ENCODE measurements at places on chromosomes 4 and X.

GRCh38 chrX:76971393-76972376, 475.5 kb upstream of the FGF16 start:
- DNase-seq = no peak

GRCh38 chrX:46317163-46317562, 228.1 kb downstream of the ZNF674 start:
- DNase-seq = peak; percentile 81

- DNase-seq = no peak
Observed at GRCh38 chrX:155108427-155108826, 37.1 kb downstream of the BRCC3 start.

DNA sequence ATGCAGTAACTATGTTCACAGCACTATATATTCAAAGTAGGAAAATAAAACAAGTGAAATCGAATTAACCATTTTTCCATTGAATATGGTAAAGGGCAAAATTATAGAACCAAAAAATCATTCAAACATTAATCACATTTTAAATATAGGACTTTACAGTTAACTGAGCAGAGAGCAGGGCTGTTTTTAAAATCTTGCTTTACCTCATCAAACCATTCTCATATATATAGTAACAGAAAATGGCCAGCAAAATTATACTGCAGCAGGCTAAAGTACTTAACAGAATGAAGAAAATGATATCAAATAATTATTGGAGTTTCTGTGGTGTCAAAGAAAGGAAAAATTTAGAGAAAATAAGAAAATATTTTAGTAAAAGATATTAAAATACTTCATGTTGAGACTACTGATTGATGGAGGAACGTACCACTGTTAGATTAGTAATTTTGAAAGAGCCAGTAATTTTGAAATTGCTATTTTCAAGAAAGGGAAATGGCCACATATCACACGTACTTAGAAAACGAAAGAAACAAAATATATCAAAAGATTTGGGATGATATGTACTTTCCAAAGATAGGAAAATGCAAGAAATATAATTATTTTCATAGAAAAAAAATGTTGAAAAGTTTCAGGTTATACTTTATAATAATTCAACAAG, 813.7 kb downstream of the DMD start:
- DNase-seq = no peak

DNA sequence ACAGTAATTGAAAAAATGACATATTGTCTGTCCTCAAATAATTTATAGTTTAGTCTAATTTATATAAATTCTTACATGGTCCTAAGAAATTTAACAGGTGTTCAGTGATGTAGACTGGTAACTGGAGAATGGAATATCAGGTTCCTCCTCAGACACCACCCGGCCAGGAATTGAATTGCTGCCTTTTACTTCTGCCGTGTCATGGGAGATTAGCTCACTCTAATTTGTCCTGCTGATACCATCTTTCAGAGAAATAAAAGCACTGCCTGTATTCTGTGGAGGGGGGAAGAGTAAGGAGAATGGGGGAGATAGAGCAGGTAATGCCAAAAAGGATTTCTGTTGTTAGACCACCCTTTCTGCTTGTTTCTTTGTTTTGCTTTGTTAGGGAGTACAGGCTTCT, 125.2 kb upstream of the KLHL4 start:
- DNase-seq = no peak

DNA sequence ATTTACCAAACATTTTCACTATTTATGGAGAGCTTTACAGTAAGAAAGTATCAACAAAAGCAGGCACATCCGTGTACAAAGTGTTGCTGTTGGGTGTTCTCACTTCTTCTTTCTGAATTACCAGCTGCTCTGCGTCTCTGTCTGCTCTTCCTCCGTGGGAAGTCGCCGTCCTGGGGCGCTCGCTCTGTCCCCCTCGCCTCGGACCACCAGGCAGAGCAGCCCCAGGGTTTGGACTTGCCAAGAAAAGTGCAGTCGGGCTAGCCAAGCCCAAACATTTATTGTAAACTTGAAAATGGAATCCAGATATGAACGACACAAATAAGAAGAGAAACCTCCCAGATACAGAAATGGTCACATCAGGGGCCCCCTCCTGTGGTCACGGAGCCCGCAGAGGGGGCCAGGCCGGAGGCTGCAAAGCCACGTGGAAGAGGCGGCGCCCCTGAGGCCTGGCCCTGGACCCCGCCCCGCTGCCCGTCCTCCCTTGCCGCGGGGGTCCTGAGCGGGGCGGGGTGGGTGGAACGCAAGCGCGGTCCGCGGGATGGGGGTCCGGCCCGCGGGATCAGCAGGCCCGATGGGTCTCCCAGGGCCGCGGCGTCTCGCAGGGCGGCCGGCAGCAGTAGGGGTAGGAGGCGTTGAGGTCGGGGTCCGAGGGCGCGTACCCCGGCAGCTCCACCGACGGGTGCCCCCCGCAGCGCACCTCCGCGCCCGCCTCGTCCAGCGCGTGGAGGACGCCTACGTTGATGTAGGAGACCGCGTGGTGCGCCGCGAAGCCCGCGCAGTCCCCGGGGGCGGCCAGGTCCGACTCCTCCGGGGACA, 1.5 kb downstream of the TMEM271 start:
- DNase-seq = no peak

DNA sequence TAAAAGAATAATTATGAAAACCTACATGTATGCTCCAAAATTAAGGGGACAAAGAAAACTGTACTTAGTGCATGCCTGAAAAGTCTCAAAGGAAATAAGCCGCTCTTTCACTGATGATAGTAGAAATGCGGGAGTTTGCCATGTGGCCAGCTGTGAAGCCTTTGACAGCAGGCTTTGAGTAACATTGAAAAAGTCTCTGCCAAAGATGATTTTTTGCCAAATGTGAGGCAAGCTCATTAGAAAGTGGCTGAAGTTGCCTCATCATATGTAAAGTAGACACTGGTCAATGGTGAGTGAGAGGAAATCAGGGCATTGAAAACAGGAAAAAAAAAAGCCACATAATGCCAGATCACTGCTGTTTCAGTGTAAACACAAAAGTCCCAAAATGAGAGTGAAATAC, 2360.1 kb downstream of the PCDH7 start:
- no peak for DNase-seq

GRCh38 chrX:129145385-129145784, 377.9 kb downstream of the SMARCA1 start:
- no peak for DNase-seq

DNA sequence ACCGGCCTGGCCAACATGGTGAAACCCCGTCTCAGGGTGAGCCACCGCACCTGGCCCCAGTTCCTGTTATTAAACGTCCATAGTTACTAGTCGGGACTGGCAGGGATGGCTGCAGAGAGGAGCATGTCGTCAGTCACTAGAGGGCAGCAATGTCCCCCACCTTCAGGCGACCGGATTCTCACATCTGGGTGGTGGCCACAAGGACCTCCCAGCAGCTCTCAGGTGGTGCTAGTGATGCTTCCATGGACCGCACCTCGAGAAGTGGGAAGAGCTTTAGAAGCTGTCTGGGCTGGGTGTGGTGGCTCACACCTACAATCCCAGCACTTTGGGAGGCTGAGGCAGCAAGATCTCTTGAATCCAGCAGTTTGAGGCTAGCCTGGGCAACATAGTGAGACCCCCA, 13.3 kb upstream of the IL3RA start:
- DNase-seq = peak; percentile 65

DNA sequence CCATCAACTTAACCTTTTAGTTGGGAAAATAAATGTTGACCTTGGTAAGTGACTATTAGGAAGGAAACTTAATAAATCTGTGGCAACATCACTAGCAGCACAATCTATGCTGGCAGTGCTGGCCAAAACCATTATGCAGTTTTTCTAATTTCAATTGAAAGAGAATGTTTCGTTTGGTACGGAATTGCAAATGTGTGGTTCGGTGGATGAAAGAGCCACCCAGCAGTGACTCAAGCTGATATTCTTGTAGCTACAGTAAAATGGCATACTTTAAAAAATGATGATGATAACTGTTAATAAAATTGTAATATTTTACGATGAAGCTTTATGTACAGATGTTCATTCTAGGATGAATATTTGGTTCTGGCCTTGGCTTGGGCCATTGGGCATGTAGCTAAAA, 40.7 kb upstream of the AP1S2 start:
- DNase-seq = no peak

DNA sequence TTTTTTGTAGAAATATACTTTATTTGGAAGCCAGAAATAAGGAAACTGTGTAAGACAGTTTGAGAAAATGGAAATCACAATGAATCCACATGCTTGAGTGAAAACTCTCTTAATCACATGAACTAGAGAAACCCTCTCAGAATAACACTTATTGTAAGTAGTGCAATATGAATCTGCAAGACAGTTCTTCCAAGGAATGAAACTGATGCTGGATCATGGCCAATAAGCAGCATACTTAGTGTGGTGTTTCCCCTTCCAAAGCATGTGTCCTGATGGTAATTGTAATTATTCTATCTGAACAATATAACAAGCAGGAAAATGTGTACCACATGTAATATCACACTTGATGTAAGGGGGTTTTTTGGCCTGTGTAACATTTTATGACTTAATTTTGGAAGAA, 1870.5 kb upstream of the TENM3 start:
- DNase-seq = no peak

GRCh38 chrX:110241816-110242215, 76.1 kb downstream of the AMMECR1 start:
- DNase-seq = no peak

DNA sequence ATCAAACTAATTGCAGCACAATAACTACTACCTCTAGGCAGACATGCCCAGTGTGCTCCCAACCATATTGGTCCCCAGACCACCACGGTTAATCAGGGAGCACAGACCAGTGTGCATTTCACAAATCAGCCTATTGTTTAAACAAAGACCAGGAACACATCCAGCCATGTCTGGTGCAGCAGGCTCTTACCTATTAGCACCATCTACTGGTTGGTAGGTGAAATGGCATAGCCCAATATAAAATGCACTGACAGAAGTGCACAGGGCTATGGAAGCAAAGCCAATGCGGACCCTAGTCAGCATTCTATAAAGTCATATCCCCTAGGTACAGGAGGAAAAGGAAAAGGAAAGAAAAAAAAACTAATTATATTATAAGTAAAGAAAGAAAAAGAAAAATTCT, 15.5 kb upstream of the CYLC1 start:
- DNase-seq = peak; percentile 0

DNA sequence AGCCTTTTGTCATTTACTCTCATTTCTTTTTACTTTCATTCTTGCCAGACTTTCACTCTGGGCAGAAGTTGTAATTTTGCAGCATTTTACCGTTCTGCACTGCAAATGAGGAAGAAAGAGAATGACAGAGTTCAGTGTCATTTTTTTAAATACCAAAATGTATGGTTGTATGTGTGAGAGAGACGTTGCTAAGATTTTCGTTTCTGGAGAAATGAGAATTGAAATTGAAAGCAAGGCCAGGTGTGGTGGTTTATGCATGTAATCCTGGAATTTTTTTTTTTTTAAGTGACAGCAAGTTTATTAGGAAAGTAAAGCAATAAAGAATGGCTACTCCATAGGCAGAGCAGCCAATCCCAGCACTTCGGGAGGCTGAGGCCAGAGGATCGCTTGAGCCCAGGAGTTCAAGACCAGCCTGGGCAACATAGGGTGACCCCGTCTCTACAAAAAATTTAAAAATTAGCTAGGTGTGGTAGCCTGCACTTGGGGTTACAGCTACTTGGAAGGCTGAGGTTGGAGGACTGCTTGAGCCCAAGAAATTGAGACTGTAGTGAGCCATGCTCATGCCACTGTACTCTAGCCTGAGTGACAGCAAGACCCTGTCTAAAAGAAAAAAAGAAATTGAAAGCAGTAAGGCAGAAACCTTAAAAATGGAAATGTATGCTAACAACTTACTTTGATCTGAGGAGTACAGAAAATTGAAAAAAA, 12.9 kb downstream of the DCK start:
- DNase-seq = no peak
